ENCODE measurements at places on chromosomes 12 and 14.

GRCh38 chr12:33480366-33480765, 40.7 kb upstream of the SYT10 start:
- DNase-seq: no peak

GRCh38 chr12:59444932-59445331, 150.9 kb upstream of the SLC16A7 start:
- no peak for DNase-seq

DNA sequence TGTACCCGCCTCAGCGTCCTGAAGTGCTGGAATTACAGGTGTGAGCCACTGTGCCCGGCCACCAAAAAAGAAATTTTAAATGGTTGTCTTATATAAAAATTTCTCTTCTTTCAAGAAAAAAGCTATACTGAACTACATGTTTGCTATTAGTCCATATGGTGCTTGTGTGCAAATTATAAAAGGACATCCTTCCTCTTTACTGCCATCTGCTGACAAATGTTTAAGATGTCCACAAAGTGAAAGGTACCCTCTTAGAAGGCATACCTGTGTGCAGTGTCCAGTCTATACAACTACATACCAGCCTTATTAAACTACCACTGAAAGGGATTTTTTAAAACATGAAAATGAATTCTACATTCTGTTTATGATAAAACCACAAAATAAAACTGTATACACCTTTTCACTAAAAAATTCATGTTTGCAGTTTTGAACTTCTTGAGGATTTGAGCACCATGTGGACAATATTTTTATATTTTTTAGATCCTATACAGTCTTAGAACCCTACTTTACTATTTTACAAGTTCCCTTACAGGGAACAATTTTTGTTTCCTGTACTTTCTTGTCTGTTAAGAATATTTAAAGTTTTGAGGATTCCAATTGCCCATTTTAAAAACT, 32.8 kb upstream of the TOMM20L start:
- peak; percentile 63 for DNase-seq

- DNase-seq: no peak
These were observed 44.1 kb downstream of the FAM222A start for GRCh38 chr12:109757671-109758265.

GRCh38 chr12:49225576-49226166, 36.8 kb upstream of the TUBA1A start:
- no peak for DNase-seq

DNA sequence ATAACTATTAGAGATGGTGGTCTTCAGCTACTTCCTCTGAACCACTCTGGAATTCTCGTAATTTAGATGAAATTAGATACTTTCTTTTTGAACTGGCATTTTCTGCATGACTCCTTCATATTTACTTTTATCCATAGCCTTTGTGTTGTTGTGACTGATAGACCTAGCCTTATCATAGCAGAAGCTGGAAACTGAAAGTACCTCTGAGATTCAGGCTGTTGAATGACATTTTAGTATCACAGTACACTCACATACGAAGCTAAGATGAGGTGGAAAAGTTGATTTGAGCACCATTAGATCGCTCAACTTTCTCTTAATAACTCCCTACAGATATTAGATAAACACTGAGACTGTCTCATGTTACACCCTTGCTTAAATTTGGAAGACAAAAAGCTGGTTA, 525.1 kb upstream of the FBXO33 start:
- no peak for DNase-seq

DNA sequence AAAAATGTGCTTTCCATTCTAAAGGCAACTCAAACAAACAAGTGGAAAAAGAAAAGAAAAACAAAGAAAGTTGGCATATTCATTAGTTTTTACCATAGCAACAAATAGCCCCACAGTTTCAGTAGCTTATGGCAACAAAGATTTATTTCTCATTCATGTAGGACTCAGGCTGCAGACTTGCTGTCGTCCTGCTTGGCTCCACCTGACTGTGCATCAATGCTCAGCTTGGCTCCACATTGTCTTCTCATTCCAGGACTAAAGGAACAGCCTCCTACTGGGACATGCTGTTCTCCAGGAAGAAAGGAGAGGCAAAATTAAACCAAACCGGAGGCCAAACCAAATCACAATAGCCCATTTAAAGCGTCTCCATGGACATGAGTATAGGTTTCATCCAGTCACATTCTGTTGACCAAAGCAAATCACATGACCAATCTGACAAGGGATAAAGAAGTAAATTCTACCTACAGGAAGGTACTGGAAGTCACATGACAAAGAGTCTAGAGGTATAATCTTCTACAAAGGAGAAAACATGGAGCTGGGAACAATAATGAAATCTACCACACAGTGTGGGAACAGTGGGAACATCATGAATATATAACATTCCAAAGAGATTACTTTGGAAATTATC, 222.5 kb downstream of the PIK3C2G start:
- DNase-seq: no peak

DNA sequence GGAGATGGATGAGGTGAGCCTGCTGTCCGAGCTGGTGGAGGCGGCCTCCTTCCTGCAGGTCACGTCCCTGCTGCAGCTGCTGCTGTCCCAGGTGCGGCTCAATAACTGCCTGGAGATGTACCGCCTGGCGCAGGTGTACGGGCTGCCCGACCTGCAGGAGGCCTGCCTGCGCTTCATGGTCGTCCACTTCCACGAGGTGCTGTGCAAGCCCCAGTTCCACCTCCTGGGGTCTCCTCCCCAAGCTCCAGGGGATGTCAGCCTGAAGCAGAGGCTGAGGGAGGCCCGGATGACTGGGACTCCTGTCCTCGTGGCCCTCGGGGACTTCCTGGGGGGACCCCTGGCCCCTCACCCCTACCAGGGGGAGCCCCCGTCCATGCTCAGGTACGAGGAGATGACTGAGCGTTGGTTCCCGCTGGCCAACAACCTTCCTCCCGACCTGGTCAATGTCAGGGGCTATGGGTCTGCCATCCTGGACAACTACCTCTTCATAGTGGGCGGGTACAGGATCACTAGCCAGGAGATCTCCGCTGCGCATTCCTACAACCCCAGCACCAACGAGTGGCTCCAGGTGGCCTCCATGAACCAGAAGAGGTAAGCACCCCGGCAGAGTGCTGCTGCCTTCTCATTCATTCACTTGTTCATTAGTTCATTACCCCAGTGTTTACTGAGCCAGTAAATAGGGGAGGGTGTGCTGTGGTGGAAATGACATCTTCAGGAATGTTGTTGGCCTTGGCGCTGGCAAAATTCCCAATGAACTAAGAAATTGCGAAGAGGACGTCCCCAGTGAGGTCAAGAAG, 774 bp upstream of the MANSC4 start:
- DNase-seq: peak; percentile 42

GRCh38 chr14:106378191-106378590, 851.8 kb downstream of the TMEM121 start:
- no peak for DNase-seq

- DNase-seq: no peak
These were observed 2.7 kb upstream of the TC2N start for GRCh38 chr14:91870001-91870400.

- DNase-seq: no peak
These were observed 79.6 kb upstream of the STK38L start for GRCh38 chr12:27164330-27165040.

GRCh38 chr14:38278035-38278434, 22.1 kb upstream of the CLEC14A start:
- no peak for DNase-seq

DNA sequence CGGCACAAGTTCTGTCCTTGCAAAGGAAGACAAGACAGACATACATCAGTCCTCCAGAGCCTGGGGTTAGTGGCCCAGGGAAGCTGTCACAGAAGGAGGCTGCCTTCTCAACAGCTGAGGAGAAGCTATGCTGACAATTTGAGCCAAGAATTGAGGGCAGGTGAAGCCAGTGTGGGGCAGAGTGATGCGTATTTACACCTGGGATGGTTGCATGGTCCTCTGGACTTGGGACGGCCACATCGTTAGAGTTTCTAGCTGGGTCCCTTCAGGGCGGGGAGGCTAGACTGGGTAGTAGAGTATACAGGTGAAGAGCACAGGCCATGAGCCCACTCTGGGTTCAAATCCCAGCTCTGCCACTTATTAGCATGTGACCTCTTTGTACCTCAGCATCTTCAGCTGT, 16.5 kb downstream of the KRT85 start:
- no peak for DNase-seq

DNA sequence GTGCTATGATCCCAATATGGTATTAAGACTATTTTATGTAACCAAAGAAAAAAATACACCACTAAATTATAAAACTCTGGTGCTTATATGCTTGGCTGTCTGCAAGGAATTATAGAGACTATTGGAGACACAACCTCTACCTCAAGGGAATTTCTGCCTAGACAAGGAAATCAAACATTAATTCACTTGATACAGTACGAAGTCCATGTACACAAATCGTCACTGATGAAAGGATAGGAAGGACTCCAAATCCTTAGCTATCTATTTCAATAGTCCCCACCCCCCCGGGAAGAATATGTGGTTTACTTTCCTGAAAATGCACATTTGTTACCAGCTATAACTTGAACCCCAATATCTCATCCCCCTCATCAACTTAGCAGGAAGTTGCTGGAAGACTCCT, 21.9 kb downstream of the RTN1 start:
- DNase-seq: no peak

DNA sequence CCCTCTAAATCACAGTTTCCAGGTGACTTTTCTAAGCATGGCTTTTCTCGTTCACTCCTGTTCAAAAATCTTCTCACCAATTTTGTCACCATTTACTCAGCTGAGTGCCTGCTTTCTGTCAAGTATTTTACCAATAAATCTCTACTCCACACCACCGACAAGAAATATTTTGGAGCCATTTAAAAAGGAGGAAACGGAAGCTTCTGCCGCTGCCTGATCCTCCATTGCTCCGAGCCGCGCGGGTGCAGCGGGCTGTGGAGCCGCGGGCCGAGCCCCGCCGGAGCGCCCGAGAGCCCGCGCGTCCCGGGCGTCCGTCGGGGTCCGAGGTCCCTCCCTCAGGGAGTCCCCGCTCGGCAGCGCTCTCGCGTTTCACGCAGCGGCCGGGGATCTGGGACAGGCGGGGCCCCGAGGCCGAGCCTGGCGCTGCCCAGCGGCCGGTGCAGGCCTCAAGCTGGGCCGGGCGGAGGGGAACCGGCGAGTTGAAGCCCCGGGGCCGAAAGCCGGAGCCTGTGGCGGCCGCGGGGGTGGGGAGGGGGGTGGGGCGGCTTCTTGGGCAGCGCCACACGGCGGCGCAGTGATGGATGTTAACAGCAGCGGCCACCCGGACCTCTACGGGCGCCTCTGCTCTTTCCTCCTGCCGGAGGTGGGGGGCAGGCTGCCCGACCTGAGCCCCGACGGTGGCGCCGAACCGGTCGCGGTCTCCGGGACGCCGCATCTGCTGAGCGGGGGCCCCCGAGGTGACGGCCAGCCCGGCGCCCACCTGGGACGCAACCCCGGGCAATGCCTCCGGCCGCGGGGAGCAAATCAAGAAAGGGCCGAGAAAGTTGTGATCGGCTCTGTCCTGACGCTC, 1.1 kb upstream of the HEBP1 start:
- peak; percentile 86 for DNase-seq

DNA sequence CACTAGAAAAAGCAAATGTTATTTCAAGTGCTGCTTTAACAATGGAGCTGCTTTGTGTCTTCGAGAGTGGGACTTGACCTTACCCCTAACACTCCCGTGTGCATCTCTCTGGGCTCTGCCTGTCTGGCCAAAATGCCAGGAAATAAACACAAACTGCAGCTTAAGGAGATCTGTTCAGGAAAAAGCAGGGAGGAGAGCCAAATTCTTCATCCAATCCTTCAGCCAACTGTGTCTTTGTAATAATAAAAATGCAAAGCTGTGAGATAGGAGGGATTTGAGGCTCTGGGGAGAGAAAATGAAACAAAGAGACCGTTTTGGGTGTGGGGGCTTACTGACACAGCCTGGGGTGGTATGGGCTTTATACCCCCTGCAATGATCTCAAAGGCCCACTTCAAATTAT, 85.8 kb upstream of the WSCD2 start:
- no peak for DNase-seq

DNA sequence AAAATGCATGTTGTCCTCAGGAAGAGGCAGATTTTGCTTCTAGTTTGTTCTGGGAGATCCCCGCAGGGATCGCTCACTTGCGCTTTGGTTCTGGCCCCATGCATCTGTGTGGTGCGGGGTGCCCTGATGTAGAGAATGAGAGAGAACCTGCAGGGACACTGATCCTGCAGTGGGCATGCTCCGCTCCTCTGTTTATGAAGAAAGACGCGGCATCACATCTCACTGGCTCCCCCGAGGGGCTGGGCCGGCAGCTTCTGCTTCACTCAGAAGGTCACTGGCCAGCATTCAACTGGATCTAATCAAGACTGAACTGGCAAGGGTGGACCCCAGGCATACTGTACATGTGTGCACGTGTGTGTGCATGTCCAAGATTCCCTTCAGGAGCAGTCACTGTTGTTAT, 164.2 kb downstream of the CALM1 start:
- DNase-seq: no peak

- no peak for DNase-seq
These were observed 425.4 kb downstream of the SLC16A7 start for GRCh38 chr12:60021235-60021634.

- no peak for DNase-seq
These were observed 473.9 kb downstream of the BCL11B start for GRCh38 chr14:98798099-98798498.

GRCh38 chr12:101719566-101719965, 19.7 kb downstream of the SYCP3 start:
- DNase-seq: no peak

Measured in erythroblast (primary cell).